Nasal cavity respiratory epithelium epithelial cell of viscerocranial mucosa (primary cell): ENCODE measurements at places on chromosomes 3 and 15. TPM values are rescaled to one million over a fixed set of nuclear protein-coding genes. Genes with fewer than 3 reads are reported as not detected.

The UACA gene
- 24.3 TPM in 2 replicates for total RNA-seq

The CTSH gene
- total RNA-seq, result 28.0 and 346 TPM in 2 replicates

The BOC gene
- 0.34 and 1.1 TPM in 2 replicates for total RNA-seq

The MAP3K13 gene
- total RNA-seq, result 22.6 and 27.7 TPM in 2 replicates

The AADACL2 gene
- total RNA-seq, result not detected in 2 replicates
